ENCODE measurements at places on chromosomes 2 and 18.
A peak's percentile ranks its signal among the peaks of the same experiment; 100 is the strongest.

DNA sequence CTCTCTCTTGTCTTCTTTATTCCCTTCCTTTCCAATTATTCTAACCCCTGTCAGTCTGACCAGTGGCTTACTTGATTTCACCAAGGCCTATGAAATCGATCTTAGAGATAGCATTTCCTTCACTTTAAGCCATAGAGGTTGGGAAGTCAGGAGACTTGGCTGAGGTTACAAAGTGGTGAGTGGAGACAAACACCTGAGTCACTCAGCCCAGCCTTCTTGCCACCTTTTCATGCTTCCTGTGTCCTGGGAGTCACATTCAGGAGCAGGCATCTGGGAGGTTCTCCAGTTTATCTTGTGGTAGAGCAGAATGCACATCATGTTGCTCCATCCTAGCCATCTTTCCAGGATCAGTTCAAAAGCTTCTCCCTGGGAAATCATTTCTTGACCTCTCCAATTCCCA lies 59.1 kb downstream of the VSNL1 start:
- DNase-seq, result no peak

GRCh38 chr2:31337197-31337596 lies 77.3 kb downstream of the XDH start:
- no peak for DNase-seq

GRCh38 chr2:232448304-232448690 lies 7.7 kb upstream of the ALPI start:
- DNase-seq, result no peak

DNA sequence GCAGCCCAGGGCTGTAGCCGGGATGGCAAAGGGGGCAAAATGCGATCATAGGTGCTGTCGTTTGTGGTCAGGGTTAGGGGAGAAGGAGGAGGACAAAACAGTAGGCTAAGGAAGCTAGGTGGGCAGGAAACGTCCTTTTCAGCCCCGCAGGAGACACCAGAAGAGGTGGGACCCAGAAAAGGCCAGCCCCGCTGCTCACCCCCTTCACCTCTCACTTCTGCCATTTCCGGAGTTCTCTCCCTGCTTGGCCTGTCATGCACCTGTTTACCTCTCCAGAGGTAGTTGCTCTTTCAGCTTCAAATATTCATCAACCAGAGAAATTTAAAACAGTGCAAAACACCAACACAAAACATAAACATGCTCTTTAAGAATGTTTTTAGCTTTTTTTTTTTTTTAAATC lies 849 bp downstream of the AQP4 start:
- no peak for DNase-seq

GRCh38 chr2:130870779-130871178 lies 34.1 kb downstream of the ARHGEF4 start:
- DNase-seq, result no peak

DNA sequence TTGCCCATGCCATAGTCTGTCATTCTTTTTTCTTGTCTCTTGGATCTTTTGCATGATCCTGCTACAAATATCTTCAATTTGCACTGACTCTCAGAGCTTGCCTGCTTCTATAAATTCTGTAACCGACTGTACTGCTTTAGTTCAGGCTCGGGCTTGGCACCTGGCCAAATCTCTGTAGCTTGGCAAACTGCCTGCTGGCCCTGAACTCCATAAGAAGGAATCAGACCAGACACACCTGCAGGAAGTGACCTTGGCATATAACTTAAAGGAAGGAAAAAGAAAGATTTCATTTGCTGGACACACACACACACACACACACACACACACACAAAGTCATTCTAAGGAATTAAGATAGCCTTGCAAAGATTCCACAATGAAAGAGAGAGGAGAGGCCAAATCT lies 291.2 kb upstream of the DDX18 start:
- DNase-seq, result no peak

- no peak for DNase-seq
These were observed 845 bp downstream of the CFAP210 start for GRCh38 chr2:169693360-169693759.

- no peak for DNase-seq
These were observed 61.5 kb upstream of the PPM1B start for GRCh38 chr2:44107086-44107740.

- DNase-seq, result peak; percentile 84
These were observed at the start of gene EGR4 for GRCh38 chr2:73293534-73294171. TSS of gene EGR4 (minus strand) at chr2:73293548. CDS start at chr2:73293317, 231 bp downstream.

GRCh38 chr2:119801040-119801439 lies 41.3 kb downstream of the PTPN4 start:
- DNase-seq, result no peak

DNA sequence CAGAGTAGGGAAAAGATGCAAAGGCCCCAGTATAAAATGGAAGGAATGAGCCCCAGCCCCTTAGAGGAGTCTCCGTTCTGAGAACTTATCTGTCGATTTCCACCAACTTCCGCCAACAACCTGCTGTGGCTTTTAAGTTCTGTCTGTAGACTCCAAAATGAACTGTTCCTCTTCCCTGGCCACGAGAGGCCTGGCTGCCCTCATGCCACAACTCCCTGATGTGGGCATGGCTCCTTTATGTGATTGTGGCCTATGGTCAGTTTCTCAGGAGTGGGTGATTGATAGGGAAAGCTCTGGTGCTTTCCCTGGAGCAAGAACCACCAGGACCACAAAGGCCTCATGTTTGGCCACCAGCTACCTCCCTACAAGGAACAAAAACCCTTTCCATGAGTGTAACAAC lies 18.8 kb upstream of the CD207 start:
- DNase-seq, result no peak

- DNase-seq, result no peak
These were observed 69.9 kb upstream of the MCFD2 start for GRCh38 chr2:46985512-46985911.

DNA sequence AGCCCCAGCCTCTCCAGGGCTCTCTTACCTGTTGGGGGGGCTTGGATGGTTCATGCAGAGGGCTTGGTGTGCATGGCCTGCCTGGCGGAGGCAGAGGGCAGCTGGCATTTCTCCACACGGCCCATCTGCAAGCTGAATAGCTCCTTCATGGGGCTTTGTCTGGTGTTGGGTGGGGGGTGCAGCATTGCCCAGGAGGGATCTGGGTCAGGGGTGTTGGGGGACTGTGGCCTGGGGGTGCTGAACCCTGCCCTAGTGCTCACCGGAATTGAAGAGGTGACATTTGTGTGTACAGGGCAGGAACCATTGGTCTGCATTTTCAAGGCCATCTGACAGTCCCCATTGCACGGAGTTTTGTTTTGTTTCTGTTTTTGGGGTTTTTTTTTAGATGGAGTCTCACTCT lies 58.8 kb upstream of the HAAO start:
- no peak for DNase-seq

- DNase-seq, result no peak
These were observed 389.5 kb downstream of the MTX2 start for GRCh38 chr2:176658708-176659107.

GRCh38 chr18:64409511-64409910 lies 260.6 kb upstream of the LINC00305 start:
- no peak for DNase-seq

GRCh38 chr18:3530807-3531206 lies 80.8 kb downstream of the TGIF1 start:
- no peak for DNase-seq

GRCh38 chr2:231397928-231398294 lies 2.4 kb downstream of the B3GNT7 start:
- no peak for DNase-seq

DNA sequence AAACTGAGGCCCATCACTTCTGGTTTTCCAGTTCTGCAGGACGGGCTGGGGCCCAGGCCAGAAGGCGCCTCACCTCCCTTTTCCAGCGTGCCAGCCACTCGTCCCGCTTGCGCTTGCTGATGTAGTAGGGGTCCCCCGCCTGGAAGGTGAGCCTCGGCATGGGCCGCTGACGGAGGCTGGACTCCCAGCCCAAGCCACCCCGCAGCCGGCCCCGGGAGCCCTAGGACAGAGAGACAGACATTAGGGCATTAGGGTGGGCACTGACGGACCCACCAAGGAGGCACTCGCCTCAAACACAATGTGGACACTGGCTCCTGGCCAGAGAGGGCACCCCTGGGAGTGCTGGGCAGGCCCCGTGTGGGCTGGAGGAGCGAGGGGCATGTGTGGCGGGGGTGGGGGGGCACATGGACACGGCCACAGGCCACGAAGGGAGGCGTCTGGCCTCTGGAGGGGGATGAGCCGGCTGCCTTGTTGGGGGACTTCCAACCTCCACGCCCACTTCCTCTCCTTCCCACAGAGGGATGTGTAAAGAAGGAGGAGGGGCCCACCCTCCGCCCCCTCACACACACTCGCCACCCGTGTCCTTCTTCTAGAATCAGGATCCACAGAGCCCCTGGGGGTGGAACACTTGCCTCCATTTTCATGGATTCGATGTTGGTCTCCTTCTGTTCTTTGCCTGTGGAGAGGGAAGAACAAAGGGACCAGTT lies 66.7 kb downstream of the DNMT3A start:
- DNase-seq, result peak; percentile 47

DNA sequence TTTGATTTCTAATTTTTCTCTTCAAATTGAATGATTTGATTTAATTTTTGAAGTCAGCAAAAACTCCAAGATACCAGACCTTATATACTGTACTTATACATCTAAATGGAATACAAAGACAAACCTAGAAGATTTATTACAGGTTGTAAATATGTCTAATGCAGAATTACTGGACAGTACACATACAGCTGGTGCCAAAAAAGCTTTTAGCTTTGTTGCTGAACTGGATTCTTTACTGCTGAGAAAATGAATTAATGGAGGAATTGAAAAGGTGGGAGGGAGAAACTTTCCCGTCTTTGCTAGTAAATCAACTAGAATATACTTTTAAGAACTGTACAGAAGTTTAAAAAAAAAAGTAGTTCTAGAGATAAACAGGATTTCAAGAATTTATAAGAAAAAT lies 17.5 kb downstream of the C1D start:
- no peak for DNase-seq

GRCh38 chr2:39550701-39551285 lies 113.7 kb upstream of the MAP4K3 start:
- no peak for DNase-seq

GRCh38 chr2:100195942-100196341 lies 53.6 kb upstream of the AFF3 start:
- DNase-seq, result no peak

DNA sequence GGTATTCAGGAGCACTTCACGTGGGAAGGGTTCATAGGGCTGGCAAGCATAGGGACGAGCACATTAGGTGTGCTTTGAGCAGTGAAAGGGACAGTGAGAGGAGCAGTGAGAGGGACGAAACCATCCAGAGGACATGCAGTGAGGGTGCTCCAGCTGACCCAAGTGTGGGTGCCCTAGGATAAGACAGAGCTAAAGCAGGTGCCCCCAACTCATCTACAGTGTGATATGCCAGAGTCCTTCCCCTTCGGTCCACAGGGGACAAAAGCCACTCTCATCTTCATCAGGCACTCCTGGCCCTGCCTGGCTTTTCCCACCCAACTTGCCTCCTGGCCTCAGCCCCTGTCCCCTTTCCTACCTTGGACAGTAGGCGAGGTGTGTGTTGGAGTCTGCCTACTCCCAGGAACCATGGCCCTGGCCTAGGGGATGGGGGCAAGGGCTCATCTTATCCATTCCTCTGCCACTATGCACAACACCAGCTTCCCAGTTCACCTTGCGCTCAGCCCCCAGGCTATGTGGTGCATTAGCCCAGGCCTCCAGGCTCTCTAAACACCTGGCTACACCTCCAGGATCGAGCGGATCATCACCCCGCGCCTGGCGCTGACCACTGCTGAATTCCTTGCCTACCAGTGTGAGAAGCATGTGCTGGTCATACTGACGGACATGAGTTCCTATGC lies 16.1 kb upstream of the ANKRD53 start:
- no peak for DNase-seq

- DNase-seq, result no peak
These were observed 782.3 kb downstream of the ERBB4 start for GRCh38 chr2:211756266-211756665.

DNA sequence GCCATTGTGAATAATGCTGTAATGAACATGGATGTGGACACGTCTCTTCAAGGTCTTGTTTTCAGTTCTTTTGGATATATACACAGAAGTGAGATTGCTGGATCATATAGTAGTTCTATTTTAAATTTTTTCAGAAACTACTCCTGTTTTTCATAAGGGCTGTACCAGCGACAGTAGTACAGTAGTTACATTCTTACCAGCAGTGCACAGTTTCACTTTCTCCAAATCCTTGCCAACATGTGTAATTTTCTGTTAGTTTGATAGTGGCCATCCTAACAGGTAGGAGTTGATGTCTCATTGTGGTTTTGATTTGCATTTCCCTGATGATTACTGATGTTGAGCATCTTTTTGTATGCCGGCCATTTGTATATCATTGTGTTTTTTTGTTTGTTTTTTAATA lies 81.7 kb downstream of the EPC2 start:
- no peak for DNase-seq

- no peak for DNase-seq
These were observed 161.0 kb downstream of the BARD1 start for GRCh38 chr2:214648520-214648919.
